ENCODE measurements at places on chromosomes 3 and 15. TPM values are rescaled to one million over a fixed set of nuclear protein-coding genes. Genes with fewer than 3 reads are reported as not detected.

The ECE2 gene
- total RNA-seq: not detected

- H3K27ac ChIP-seq: no peak overlapping the region
- H3K36me3 ChIP-seq: no peaks in the 10 kb centered on the region
- H3K4me3 ChIP-seq: no peak overlapping the region
- DNase-seq: no peak
- H3K27me3 ChIP-seq: no peaks in the 10 kb centered on the region
- no peaks in the 10 kb centered on the region for H3K4me1 ChIP-seq
Observed at GRCh38 chr15:83776986-83777385, 123.1 kb downstream of the ADAMTSL3 start.

DNA sequence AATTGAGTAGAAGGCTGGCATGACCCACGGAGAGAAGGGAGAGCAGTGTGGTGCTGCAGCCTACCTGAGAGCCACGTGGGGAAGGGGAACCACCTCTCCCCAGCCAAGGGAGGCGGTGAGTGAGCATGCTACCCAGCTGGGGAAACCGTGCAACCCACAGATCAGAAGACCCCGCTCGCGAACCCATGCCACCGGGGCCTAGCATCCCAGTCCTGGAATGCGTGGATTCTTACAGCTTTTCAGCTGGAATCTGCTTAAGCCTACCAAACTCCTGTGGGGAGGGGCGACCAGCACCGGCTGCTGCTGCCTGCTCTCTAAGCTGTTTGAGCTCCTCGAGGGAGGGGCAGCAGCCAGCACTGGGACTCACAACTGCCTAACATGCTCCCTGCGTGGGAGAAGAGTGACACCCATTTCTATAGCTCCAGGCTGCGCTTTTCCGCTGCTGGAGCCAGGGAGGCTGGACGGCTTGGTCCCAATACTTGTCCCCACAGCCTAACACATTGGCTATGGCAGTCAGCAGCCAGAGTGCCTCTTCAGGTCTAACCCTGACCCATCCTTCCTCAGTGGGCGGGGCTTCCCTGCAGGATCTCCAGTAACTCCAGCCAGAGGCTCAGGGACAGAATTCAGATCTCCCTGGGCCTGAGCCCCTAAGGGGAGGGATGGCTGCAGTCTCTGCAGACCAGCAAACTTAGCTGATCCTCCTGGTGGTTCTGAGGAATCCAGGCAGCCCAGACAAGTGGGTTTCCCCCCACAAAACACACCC is 20.0 kb upstream of the TEX55 start:
- no peak overlapping the region for H3K27ac ChIP-seq
- no peaks in the 10 kb centered on the region for H3K36me3 ChIP-seq
- no peak overlapping the region for H3K4me3 ChIP-seq

- no peak overlapping the region for H3K27ac ChIP-seq
- H3K36me3 ChIP-seq: no peaks in the 10 kb centered on the region
- no peaks in the 10 kb centered on the region for H3K27me3 ChIP-seq
- no peak for DNase-seq
- H3K4me1 ChIP-seq: peaks cover 15% of the 10 kb centered on the region
- no peak overlapping the region for H3K4me3 ChIP-seq
Observed at GRCh38 chr3:160544844-160545503, 20.4 kb downstream of the KPNA4 start.

The ZNF80 gene
- total RNA-seq: not detected

DNA sequence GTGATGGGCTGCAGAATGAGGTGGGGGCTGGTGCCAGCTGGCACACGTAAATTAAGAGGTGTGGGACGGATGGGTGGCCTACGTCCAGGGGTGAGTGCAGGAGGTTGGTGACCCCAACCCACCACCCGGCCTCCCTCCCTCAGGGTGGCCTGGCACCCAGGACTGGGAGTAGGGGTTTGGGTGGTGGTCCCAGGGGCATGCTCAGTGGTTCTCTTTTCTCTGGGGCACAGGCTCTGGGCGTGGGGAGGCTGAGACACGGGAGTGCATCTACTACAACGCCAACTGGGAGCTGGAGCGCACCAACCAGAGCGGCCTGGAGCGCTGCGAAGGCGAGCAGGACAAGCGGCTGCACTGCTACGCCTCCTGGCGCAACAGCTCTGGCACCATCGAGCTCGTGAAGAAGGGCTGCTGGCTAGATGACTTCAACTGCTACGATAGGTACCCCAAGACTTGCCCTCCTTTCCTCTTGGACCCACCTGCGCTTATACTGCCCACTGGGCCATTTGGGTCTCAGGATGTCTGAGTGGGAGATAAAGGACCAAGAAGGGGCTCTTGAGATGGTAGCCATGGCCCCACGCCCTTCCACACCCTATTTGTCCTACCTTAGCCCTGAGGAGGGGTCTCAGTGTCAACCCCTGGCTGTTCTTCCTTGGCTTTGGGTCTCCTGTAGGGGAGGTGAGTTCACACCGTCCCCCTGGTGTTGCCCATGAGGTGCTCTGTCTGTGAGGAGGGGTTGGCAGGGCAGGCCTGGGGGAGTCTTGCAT is 18.9 kb upstream of the EXOG start:
- no peaks in the 10 kb centered on the region for H3K36me3 ChIP-seq
- H3K27ac ChIP-seq: no peak overlapping the region
- H3K4me3 ChIP-seq: no peak overlapping the region
- no peaks in the 10 kb centered on the region for H3K4me1 ChIP-seq
- DNase-seq: no peak
- no peaks in the 10 kb centered on the region for H3K27me3 ChIP-seq
